ENCODE measurements at places on chromosomes 6 and 20.

- DNase-seq = no peak
These were observed 26.2 kb upstream of the GATA5 start for GRCh38 chr20:62501801-62502495.

DNA sequence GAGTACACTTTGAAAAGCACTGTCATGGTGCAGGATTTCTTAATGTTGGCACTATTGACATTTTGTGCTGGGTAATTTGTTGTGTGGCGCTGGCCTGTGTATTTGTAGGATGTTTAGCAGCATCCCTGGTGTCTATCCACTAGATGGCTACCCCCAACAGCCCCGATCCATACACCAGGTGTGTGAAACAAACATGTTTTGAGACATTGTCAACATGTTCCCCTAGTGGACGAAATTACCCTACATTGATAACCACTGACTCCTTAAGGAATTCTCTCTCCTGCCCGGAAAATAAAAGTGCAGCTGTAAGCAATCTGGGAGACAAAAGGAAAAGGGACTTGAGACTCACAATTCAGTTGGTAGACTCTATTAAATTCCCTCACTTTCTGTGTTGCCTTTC, 52.6 kb upstream of the TMEM200A start:
- DNase-seq = no peak

GRCh38 chr20:49851991-49852390, 39.4 kb downstream of the SLC9A8 start:
- no peak for DNase-seq

GRCh38 chr6:149560736-149561135, 5.4 kb upstream of the GINM1 start:
- DNase-seq = no peak

- no peak for DNase-seq
These were observed 776.1 kb downstream of the TENT5A start for GRCh38 chr6:80976336-80976735.

- no peak for DNase-seq
These were observed 59.8 kb upstream of the CCDC167 start for GRCh38 chr6:37559501-37559900.

- DNase-seq = no peak
These were observed 3.4 kb downstream of the GABBR1 start for GRCh38 chr6:29629571-29629970.

All from stimulated activated CD8-positive, alpha-beta memory T cell treated with anti-CD3 and anti-CD28 coated beads, Interleukin-15, amount 100 ng/mL, for 1 hour (primary cell).